ENCODE measurements at places on chromosomes 3 and 15.
A peak's percentile ranks its signal among the peaks of the same experiment; 100 is the strongest.

- DNase-seq, result peak; percentile 9
These were observed 5.6 kb downstream of the RBP1 start for GRCh38 chr3:139533781-139534454.

DNA sequence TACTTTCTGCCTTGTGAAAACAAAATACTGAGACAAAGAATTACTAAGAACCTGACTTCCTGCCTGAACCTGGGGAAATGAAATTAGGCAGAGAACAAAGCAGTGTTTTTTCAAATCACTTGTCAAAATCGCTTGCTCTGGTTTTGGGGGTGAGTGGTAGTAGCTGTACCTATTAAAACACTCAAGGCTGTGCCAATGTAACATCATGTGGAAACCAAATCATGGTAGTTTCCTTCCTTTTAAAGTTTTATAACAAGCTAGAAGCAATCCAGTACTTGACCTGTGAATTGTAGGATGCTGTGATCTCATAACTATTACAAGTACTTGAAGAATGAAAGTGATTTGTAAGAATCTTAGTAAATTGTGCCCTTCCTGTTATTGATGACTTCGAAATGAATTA lies 6.7 kb downstream of the CMTM8 start:
- no peak for DNase-seq

DNA sequence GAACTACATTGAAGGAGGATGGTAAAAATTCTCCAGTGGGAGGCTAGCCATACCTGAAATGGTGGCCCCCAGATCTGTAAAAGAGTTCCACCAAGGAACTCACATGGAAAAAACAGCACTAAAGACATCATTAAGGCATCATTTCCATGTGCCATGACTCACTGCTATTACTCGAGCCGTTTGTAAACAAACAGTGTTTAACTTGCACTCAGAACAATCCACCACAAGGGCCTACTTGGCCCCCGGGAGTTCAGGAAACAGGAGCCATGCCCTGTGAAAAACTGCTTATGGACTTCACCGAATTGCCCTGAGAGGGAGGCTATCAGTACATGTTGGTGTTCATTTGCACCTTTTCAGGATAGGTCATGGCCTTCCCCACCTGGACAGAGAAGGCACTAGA lies 18.2 kb downstream of the CCR4 start:
- DNase-seq, result peak; percentile 23

DNA sequence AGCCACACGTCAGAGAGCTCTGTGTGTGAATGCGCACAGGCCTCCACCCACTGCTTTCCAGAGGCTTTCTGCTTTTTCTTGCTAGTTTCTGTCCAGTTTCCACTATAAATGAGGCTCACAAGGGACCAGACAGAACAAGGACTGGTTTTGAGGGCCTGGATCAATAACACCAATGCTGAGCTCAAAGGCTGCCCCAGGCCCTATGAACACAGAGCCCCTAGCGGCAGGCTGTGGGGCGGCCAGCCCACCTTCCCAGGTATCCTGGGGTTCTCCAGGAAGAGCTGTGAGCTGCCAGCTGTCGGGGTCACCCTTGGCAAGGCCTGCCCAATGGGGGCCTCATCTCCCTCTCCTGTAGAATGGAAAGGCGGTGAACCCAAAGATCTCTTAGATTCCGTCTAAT lies 2.2 kb upstream of the ITIH3 start:
- DNase-seq, result no peak

GRCh38 chr3:175456466-175456865 lies 597.3 kb downstream of the NAALADL2 start:
- DNase-seq, result peak; percentile 67

DNA sequence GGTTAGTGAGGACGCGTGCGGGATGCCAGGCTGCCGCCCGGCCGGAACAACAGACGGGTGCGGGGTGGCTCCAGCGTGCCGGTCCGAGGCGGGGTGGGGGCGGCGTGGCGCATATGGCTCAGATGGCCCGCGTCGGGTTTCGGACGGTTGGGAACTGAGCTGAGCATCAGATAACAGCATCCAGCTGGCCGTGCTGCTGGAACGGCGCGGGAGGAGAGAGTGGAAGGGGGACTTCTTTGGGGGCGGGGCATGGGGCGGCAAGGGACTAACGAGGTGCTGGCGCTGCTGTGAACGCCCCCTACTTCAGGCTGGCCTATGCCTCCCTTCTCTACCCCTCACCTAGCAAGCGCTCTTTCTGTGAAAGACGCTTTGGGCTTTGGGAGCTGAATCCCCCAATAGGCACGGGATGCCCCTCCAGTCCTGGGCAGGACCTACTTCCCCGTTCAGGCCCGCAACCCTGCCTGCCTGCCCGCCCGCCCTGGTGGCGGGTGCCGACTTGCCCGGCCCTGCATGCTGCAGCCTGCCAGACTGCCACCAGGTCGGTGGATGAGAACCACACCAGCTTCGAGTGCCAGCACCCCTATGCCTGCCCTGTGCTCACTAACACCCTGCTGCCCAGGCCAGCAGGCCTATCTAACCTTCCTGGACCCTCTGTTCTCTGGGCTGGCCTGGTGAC lies 542 bp downstream of the INKA1 start:
- peak; percentile 64 for DNase-seq

DNA sequence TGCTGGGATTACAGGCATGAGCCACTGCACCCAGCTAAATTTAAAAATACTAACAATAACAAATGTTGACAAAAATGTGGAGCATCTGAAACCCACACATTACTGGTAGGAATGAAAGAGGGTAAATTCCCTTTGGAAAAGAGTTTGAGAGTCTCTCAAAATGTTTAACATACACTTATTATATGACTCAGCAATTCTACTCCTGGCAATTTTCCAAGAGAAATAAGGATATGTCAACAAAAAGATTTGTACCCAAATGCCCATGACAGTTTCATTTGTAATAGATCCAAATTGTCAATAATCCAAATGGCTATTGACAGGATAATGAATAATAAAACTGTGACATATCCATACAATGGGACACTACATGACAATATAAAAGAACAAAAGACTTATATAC lies 9.0 kb downstream of the HCLS1 start:
- peak; percentile 41 for DNase-seq

- DNase-seq, result peak; percentile 76
These were observed 753 bp downstream of the ITGB5 start for GRCh38 chr3:124886168-124887056.

DNA sequence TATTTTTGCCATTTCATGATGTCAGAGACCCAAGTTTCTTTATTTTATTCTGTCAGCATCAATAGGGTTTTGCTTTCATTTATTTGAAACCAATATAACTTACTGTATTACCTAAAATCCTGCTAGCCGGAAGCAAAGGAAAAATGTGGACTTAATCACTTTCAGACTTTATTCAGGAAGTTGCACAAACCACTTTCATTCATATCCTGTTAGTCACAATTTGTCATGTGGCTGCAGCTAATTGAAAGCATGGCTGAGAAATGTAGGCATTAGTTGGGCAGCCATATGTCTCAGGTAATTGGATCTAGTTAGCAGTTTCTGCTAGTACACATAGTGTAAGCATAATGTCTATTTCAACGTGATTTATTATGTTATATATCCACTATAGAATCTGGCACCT lies 462.3 kb upstream of the SGO1 start:
- peak; percentile 93 for DNase-seq

GRCh38 chr3:14433106-14433505 lies 30.7 kb downstream of the SLC6A6 start:
- no peak for DNase-seq

GRCh38 chr3:73624821-73625665 lies at the start of gene PDZRN3:
Gene PDZRN3 (minus strand): TSS chr3:73624941.
- peak; percentile 88 for DNase-seq

- DNase-seq, result peak; percentile 97
These were observed 214.2 kb upstream of the PROK2 start for GRCh38 chr3:71998995-71999673.

DNA sequence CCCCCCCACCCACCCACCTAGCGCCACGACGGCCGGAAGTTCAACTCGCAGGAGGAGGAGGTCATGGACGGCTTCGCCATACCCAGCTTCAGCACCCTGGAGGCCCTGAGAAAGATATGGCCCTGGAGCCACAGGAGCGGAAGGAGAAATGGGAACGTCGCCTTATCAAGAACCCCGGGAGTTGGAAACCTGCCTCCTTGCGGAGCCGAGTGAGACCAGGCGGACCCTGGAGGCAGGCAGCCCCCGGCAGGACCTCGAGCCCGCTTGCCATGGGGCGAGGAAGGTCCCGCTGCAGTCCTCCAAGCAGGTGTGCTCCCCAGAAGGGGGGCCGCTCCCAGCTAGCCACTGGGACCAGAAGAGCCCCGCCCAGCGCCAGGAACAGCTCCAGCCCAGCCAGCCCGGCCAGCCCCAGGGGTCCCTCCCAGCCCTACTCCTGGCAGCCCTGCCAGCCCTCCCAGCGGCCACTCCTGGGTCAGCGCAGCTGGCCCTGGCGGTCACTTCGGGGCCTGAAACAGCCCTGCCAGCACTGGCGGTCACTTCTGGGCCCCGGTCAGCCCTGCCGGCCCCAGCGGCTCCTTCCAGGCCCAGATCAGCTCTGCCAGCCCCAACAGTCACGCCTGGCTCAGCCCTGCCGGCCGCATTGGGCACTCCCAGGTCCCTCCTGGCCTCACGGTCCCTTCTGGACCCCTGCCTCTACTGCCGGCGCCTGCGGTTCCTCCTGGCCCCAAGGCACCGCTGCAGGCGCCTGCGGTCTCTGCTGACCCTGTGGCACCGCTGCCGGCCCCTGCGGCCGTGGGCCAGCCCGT lies 10.3 kb upstream of the ROPN1B start:
- no peak for DNase-seq

DNA sequence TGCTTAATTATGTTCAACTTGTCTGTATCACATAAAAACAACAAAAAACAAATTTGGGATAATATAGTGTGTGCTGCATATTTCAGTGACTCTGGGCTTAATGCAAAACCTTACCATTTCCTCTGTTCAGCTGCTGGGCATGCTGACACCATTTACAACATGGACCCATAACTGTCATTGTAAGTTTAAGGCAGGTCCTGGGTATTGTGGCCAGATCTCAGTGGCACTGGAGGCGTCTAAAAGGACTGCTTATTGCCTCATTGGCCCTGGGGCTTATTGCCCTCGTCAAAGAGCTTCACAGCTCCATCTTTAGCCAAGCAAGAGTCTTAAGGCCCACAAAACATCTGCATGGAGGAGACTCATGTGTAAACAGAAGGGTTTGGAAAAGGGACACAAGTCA lies 390.2 kb downstream of the NR2F2 start:
- DNase-seq, result no peak

DNA sequence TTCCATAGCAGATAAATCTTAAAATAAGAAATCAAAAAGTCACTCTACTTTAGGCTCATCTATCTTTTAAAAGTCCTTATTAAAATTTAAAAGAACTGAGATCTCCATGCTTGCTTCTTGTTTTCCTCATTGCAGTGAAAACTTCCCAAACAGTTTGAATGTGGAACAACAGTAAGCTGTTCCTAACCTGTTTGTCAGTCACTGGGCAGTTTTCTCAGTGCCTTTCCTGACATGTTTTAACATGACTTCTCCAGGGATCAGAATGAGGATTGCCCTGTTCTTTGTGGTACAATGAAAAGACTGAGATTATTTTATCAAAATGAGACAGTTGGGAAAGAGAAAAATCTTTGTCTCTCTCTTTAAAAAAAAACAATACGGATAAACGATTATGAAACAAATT lies 774 bp downstream of the GPR87 start:
- no peak for DNase-seq

GRCh38 chr3:3705090-3705775 lies 94.0 kb upstream of the LRRN1 start:
- no peak for DNase-seq
